ENCODE measurements at places on chromosomes 7 and 10.

- DNase-seq: no peak
Measured at GRCh38 chr10:118116715-118117449, 70.1 kb upstream of the RAB11FIP2 start.

- DNase-seq: no peak
Measured at GRCh38 chr10:7233259-7233991, 177.4 kb downstream of the SFMBT2 start.

- DNase-seq: no peak
Measured at GRCh38 chr7:83429493-83429892, 219.4 kb downstream of the SEMA3E start.

DNA sequence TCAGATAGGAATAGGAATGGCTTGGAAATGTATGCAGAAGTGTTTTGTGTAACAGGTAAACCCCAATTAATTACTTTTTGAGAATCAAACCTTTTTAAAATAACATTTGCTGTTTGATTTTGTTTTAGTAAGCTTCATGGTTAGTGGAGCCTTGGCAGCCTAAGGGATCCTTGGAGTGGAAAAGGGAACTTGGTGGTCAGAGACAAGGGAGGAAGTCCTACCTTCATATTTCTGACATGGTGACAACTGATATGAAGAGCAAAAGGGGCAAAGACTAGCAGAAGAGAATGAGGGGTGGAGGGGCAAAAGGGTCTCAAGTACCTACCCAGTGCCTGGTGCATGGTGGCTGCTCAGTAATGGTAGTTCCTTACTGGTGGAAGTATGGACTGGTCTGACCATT lies 32.3 kb downstream of the AHCYL2 start:
- DNase-seq: no peak

DNA sequence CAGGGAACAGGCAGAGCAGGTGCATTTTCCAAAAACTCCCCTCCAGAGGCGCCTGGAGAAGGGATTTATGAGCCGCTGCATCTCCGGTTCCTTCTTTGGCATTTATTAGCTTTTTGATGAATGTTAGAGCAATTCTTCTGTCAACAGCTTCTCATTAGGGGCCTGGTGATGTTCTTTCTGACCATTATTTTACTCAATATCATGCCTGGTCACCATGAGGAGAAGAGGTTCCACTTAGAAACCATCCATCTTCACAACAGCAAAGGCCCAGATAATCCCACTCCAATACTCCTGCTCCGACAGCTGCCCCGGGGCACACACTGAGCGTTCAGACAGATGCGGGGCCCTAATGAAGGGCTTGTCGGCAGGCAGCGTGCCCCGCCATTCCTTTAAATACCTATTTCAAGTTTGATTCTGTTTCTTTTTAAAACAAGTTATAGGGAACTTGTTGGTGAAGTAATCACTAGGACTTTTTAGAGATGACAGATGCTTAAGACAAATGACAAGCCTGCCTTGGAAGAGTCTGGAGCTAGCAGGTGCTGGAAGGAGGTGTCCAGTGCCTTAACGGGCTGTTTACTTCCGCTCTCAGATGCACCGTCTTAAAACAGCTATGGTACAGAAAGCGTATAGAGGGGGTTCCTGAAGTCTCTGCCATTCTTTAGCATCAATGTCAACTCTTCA lies 31.7 kb downstream of the ECHDC3 start:
- no peak for DNase-seq

DNA sequence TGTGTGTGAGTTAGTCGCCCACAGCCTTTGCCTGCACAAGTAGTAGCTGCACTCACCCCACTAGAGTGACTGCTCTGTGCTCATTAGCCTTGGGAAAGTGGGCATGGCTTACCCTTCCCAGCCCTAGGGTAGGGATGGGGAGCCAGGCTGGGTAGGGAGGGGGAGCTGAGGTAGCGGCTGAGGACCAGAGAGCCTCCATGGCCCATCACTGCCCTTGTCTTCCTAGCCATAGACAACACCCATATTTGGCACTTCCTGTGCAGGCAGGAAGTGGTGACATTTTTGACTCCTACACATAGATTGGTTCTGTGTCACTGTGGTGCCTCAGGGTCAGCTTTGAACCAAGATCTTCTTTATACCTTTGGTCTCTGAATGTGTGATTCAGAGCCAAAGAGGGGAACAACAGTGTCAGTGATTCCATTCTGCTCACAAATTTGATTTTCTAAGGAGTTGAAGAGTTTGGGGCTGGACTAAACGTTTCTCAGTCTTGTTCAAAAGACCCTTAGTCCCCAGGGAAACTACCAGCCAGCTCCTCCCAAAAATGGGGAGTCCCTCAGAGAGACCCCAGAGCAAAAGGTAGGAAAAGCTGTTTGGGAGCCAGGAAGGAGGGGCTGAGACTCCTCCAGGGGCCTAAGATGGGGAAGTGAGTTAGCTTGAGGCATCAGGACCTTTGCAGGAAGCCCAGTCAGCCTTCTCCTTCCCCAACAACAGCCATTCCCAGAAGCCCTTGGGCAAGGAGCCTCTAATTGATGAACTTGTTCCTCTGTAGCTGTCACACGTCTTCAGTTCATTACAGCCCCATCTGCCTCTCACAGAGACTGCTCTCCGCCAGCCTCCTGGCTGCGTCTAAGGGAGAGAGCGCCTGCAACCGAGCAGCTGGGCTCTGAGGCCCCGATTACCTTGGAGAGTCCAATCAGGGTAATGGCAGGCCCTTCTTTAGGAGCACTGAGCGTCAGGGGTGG lies 135.0 kb downstream of the CDH23 start:
- no peak for DNase-seq

- DNase-seq: no peak
Measured at GRCh38 chr7:99631295-99632109, 14.8 kb downstream of the ZSCAN25 start.

DNA sequence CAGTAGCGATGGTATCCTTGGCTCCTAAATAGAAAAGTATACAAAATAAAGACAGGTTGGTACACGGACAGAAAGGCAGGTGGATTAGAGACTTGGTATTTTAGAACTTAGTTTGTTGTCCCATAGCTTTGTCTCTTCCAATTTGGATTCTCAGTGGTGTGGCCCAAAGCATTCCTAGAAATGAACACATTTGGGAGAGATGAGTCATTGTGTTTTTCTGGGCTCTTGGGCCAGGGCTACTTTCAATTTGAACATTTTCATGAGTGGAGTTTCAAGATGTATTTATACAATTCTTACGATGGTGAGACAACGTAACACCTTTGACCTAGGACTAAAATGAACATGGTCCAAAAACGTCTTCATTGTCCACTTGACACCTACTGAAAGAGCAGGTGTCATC lies 225.1 kb upstream of the YAE1 start:
- DNase-seq: no peak

GRCh38 chr7:71652510-71652909 lies 520.6 kb downstream of the GALNT17 start:
- DNase-seq: no peak

GRCh38 chr7:106356-106755 lies 86.0 kb upstream of the FAM20C start:
- no peak for DNase-seq

DNA sequence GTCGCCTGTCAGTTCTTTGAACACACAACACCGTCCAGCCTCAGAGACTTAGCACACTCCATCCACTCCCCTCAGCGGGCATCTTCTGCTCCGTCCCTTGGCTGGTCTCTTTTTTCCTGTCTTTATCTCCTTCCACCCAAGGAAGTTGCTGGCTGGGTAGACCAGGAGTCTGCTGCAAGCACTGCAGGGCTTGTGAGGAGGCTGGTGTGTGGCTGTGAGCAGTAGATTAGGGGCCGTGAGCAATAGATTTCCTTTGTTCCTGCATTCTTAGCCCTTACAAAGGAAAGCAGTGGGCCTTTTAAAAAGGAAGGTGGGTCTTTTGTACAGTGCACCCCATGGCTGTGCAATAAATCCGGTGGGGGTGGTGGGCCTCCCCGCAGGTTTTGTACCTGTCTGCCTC lies 100.3 kb upstream of the BTBD16 start:
- DNase-seq: no peak

DNA sequence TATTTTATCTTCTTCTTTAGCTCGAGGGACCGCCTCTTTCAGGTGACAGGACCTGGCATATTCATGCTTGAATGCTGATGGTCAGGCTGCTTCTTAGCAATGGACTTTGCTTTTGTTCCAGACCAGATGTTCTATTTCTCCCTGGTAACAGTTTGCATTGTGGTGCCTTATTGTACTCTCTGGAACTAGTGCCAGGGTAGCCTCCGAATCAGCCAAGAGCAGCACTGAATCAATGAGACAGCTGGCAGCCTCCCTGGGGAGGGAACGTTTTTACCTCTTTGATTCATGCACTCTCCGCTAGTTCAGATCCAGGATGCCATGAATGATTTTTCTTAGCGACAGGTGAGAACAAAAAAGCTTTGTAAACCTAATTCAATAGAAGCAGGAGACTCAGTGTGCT lies 54.1 kb upstream of the NXPH1 start:
- DNase-seq: no peak

DNA sequence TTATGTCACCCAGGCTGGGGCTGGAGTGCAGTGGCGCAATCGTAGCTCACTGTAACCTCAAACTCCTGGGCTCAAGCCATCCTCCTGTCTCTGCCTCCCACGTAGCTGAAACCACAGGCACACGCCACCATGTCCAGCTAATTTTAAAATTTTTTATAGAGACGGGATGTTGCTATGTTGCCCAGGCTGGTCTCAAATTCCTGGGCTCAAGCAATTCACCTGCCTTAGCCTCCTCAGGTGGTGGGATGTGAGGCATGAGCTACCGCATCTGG lies 123.2 kb upstream of the PARD3 start:
- DNase-seq: no peak

DNA sequence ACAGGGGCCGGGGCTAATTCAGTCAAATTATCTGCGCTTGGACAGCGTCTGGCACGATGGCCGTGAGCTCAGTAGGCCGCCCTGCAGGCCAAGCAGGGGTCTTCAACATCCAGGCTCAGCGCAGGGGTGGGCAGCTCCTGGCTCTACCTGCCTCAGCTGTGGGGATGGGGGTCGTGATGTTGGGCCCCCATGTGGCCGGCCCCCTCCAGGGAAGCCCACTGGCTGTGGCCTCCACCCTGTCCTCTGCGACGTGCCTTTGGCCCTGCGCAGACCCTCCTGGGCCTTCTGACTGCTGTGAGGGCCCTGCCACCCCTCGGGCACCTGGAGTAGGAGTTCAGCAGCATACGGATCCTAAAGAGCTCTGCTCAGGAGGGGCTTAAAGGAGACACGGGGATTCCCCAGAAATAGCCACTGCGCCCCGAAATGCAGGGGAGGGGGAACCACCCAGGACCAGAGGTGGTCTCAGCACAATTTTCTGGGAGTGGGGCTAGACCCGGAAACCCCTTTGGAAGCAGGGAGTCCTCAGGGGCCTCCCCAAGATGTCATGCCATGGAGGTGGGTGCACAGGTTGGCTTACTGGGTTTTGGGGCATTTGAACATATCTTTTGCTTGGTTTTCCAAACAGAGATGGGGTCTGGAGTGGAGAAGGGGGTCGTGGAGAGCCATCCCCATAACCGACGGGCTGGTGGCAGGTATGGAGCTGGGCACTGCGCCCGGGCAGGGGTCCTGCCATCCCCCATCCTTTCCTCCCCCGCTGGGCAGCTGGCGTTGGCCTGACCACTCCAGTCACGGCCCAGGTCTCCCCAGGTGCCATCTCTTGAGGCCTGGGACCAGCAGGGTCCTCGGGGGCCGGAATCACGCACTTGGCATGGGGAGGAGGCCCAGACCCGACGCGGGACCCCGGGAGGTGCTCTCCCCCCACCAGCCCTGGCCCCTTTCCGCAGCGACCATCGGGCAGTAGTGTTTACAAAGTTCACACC lies 4.0 kb upstream of the ADAP1 start:
- no peak for DNase-seq

DNA sequence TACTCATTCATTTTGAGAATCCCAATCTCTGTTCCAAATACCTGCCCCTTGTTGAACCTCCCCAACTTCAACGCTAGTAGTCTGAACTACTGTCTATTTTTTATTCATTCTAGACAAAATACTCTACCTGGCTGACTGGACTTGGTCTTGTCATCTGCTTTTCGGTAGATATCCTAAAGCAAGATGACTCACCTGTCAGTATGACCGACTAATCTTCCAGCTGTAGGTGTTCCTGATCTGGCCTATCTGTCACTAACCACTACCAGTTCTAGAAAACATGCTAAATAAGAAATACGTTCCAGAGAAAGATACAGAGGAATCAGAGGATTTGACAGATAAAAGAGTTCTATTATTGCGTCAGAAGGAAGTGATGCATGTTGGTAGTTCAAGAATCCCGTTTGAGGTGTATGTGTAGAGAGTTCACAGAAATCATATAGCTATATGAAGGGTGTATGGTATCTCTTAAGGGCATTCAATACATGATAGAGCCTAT lies 81.1 kb downstream of the IDE start:
- no peak for DNase-seq

GRCh38 chr7:136030330-136030729 lies 53.2 kb upstream of the MTPN start:
- DNase-seq: no peak

GRCh38 chr7:109335951-109336350 lies 766.3 kb downstream of the DNAJB9 start:
- no peak for DNase-seq

DNA sequence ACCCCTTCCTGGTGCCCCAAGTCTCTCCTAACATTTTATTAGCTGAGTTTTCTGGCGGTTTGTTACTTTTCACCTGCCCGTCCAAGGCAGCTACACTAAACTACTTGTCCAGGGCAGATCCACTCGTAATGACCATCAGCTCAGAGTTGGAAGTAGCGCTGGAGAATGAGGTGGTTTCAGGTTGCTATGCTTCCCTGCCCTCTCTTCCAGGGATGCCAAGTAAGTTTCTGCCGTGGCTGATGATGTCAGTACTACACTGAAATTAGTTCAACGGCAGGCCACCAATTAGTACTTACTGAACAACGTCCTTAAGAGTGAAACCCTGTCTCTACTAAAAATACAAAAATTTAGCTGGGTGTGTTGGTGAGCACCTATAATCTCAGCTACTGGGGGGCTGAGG lies 55.2 kb downstream of the DIP2C start:
- no peak for DNase-seq

GRCh38 chr7:113799896-113800295 lies 118.9 kb downstream of the PPP1R3A start:
- DNase-seq: no peak

GRCh38 chr10:126380352-126381076 lies 7.8 kb downstream of the ADAM12 start:
- no peak for DNase-seq

GRCh38 chr7:99399597-99399996 lies 8.8 kb downstream of the PDAP1 start:
- DNase-seq: no peak

GRCh38 chr10:88253622-88254021 lies 329.5 kb downstream of the RNLS start:
- no peak for DNase-seq

- DNase-seq: no peak
Measured at GRCh38 chr10:102191956-102192355, 34.1 kb upstream of the ELOVL3 start.

GRCh38 chr10:4196771-4197390 lies 411.9 kb upstream of the KLF6 start:
- no peak for DNase-seq
